ENCODE measurements at places on chromosomes 3 and 15. TPM values are rescaled to one million over a fixed set of nuclear protein-coding genes. Genes with fewer than 3 reads are reported as not detected.

DNA sequence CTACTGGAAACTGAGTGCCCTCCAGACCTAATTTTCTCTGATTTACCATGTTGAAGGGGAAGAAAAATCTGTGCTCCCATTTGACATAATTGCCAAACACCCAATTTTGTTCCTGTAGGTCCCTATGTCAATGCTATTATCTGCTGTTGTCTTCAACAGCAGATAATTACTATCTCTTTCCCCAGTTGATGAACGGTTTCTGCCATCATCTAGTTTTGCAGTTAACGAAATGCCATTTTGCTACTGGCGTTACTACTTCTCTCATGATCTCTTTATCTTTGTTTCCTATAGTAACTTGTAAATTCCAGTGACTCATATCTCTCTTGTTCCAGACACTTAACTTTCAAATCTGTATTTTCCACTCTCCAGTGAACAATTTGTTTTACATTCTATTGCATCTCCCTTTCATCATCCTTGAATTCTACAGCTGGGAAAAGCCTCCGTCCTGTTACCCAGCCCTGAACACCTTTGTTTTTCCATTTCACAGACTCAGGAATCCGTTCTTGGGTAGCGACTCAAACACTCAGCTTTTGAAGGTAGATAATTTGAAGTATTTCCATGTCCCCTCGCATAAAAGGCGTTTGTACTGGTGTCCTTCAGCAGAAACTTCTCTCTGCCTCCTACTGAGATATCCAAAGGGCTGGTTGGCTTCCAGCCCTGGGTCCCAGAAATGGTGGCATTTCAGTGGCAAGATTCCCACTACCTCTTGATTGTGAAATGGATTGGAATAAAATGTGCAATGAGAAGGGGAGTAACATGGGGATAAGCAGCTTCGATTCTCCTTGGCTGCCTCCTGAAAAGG, 111.7 kb downstream of the FOXB1 start:
- DNase-seq = no peak

NOX5 gene
- 0.18 TPM for total RNA-seq

FOXB1 gene
- total RNA-seq = not detected

ARPP21 gene
- not detected for total RNA-seq

- no peak for DNase-seq
These were observed 35.8 kb upstream of the LRRFIP2 start for GRCh38 chr3:37210230-37210629.

GRCh38 chr3:134432236-134432635, 53.5 kb downstream of the ANAPC13 start:
- no peak for DNase-seq

All from left cardiac atrium (tissue), 4 donors.